ENCODE measurements at places on chromosomes 13 and 19.

DNA sequence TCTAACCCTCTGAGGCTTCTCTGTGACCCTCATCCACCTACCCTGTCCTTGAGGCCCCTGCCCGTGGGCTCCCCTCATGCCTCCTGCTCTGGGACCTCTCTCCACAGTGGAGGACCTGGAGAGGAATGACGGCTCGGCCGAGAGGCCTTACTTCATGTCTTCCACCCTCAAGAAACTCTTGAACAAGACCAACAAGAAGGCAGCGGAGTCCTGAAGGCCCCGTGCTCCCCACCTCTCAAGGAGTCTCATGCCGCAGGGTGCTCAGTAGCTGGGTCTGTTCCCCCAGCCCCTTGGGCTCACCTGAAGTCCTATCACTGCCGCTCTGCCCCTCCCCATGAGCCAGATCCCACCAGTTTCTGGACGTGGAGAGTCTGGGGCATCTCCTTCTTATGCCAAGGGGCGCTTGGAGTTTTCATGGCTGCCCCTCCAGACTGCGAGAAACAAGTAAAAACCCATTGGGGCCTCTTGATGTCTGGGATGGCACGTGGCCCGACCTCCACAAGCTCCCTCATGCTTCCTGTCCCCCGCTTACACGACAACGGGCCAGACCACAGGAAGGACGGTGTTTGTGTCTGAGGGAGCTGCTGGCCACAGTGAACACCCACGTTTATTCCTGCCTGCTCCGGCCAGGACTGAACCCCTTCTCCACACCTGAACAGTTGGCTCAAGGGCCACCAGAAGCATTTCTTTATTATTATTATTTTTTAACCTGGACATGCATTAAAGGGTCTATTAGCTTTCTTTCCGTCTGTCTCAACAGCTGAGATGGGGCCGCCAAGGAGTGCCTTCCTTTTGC lies 10.8 kb upstream of the ILF3 start:
- no peak for DNase-seq
- H3K27ac ChIP-seq: peak overlapping the region; percentile 54
- H3K4me1 ChIP-seq: peaks cover 45% of the 10 kb centered on the region
- H3K4me3 ChIP-seq: no peak overlapping the region

- H3K27ac ChIP-seq: peak within 1 kb of the TSS; percentile 92
- peak; percentile 49 for DNase-seq
- H3K4me1 ChIP-seq: peaks cover 44% of the 10 kb centered on the region
These were observed at the start of gene KL for GRCh38 chr13:33016414-33017322. TSS of gene KL (plus strand) at chr13:33016423. CDS start at chr13:33016441, 18 bp downstream.

- H3K36me3 ChIP-seq: no peaks in the 10 kb centered on the region
- no peak overlapping the region for H3K4me3 ChIP-seq
- DNase-seq: peak; percentile 34
- peak overlapping the region; percentile 73 for H3K27ac ChIP-seq
- H3K27me3 ChIP-seq: no peaks in the 10 kb centered on the region
These were observed 108.6 kb downstream of the COL4A2 start for GRCh38 chr13:110415669-110416068.

GRCh38 chr19:54420383-54421168 lies 5.3 kb downstream of the TTYH1 start:
- H3K27me3 ChIP-seq: peaks cover 88% of the 10 kb centered on the region
- no peaks in the 10 kb centered on the region for H3K36me3 ChIP-seq
- peak overlapping the region; percentile 27 for H3K4me3 ChIP-seq
- H3K4me1 ChIP-seq: peaks cover 6% of the 10 kb centered on the region
- peak overlapping the region; percentile 35 for H3K27ac ChIP-seq
- peak; percentile 76 for DNase-seq
